ENCODE measurements at places on chromosomes 6 and 20. TPM values are rescaled to one million over a fixed set of nuclear protein-coding genes. Genes with fewer than 3 reads are reported as not detected.

DNA sequence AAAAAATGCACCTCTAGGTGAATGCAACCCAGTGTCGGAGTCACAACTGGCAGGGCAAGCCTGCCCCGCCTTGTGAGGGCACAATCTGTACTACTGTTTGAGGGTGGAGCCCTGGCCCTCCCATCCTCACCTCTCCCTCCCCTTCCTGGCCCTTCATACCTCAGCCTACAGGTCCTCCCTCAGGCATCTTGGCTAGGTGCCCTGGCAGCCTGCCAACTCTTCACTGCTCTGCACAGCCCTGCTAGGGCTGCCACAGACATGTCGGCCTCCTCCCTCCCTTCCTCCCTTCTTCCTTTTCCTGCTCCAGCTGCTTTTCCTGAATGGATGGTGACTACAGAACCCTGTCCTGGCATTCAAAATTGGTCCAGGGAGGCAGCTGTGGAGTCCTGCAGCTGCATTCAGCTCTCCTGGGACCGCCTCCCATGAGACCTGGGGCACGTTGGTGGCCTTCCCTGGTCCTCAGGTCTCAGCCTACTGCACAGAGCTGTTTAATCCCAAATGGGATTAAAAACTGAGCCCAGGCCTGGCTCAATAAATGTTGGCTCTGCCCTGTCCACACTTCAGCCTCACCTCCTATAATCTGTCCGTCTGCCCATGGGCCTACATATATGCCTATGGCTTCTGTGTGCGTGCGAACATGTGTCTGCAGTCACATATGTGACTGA, 52.7 kb downstream of the CDH22 start:
- DNase-seq = no peak

GRCh38 chr6:31978831-31979230, 3.0 kb upstream of the C4A start:
- DNase-seq = no peak

- no peak for DNase-seq
These were observed 34.2 kb upstream of the GFRAL start for GRCh38 chr6:55293116-55293515.

- no peak for DNase-seq
These were observed 16.4 kb downstream of the TRMT6 start for GRCh38 chr20:5933802-5934436.

GRCh38 chr6:8074213-8074612, 10.0 kb upstream of the BLOC1S5 start:
- no peak for DNase-seq

GRCh38 chr6:161116554-161116953, 125.0 kb downstream of the MAP3K4 start:
- DNase-seq = no peak

- no peak for DNase-seq
These were observed 45.4 kb downstream of the CDS2 start for GRCh38 chr20:5172167-5172601.

DNA sequence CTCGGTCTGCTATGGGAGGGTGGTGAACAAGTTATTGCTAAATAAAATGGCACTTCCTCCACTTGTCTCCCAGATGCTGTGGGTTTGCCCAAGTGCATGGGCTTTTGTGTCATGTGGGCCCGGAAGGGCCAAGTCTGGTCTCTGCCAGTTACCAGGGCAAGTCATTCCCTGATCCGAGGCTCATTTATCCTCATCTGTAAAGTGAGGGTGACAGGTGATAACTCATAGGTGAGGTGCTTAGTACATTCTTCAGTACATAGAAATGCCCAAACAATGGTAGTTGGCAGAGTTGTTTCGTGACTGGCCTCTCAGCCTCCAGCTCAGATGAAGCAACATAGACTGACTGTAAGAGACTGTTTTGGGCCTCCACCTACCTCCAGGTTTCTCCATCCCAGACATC, 2.0 kb upstream of the MUCL3 start:
- no peak for DNase-seq

GRCh38 chr20:38138086-38138778, 26.8 kb downstream of the TGM2 start:
- no peak for DNase-seq

GRCh38 chr6:161054876-161055275, 63.3 kb downstream of the MAP3K4 start:
- no peak for DNase-seq

- DNase-seq = no peak
These were observed 77.7 kb downstream of the TMEM170B start for GRCh38 chr6:11615214-11615602.

GRCh38 chr6:161135695-161136591, 137.9 kb downstream of the AGPAT4 start:
- no peak for DNase-seq

EPM2A gene
- polyA plus RNA-seq = 14.4 TPM

RSPH3 gene
- polyA plus RNA-seq = 17.6 TPM

TPD52L2 gene
- 84.4 TPM for polyA plus RNA-seq

ZBTB46 gene
- polyA plus RNA-seq = 16.1 TPM

FAM83C gene
- not detected for polyA plus RNA-seq

ZNF133 gene
- polyA plus RNA-seq = 36.3 TPM

SLC25A27 gene
- polyA plus RNA-seq = 23.0 TPM
